Osteoblast (primary cell): ENCODE measurements at places on chromosomes 3 and 15. TPM values are rescaled to one million over a fixed set of nuclear protein-coding genes. Genes with fewer than 3 reads are reported as not detected.

DNA sequence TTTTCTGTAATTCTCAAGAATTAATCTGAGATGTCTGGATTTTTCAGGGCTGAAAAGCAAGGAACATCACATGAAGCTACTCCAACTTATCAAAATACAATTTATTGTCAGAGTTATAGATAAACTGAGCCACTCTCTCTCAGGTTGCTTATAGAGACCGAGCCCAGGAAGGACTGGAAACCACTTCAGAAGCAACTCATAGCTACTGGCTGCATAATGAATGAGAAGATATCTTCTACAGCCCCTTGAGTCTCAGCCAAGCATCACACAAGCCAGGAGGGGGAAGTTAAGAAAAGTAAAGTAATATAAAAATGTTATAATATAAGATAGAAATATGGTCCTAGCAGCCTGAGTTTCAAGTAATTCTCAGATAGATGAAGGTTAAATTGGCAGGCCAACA is 186.0 kb downstream of the TNIK start:
- DNase-seq: no peak

- no peak for DNase-seq
These were observed 102.7 kb upstream of the CHD2 start for GRCh38 chr15:92797168-92798052.

GRCh38 chr3:10198761-10199649 is 34.3 kb downstream of the IRAK2 start:
- DNase-seq: peak; percentile 88

Gene ATP13A5
- not detected in 2 replicates for total RNA-seq

GRCh38 chr15:97501291-97501690 is 459.2 kb upstream of the ARRDC4 start:
- no peak for DNase-seq

GRCh38 chr15:101264911-101265641 is 12.2 kb downstream of the SELENOS start:
- no peak for DNase-seq

- no peak for DNase-seq
These were observed 57.5 kb downstream of the P2RY1 start for GRCh38 chr3:152892446-152892845.

Gene SHF
- total RNA-seq: 3.3 and 4.1 TPM in 2 replicates

Gene CPEB1
- total RNA-seq: 29.2 and 36.6 TPM in 2 replicates

GRCh38 chr3:135106445-135106844 is 311.4 kb downstream of the EPHB1 start:
- DNase-seq: no peak

Gene MME
- total RNA-seq: 102 and 261 TPM in 2 replicates

Gene CHRM5
- under 0.01 TPM in 2 replicates for total RNA-seq

- no peak for DNase-seq
These were observed 30.5 kb upstream of the APH1B start for GRCh38 chr15:63246691-63247469.

DNA sequence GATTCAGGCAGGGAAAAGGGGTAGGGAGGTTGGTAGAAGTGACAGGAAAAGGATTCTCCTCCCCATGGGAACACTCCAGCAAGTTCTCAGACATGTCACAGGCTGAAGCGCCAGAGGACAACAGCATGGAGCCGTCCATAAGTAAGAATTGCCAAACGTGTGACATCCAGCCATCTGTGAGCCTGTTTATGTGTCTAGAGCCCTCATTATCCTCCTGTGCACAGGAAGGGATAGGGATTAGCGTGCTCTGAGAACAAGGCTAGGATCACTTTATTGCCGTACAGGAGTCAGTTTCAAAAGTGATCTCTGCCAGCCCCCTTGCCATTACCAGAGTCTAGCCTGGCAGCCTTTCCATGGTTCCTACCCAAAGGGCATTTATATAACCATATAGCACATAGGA is 549.5 kb downstream of the NTRK3 start:
- no peak for DNase-seq

Gene GRK7
- total RNA-seq: not detected in 2 replicates

Gene FSIP1
- total RNA-seq: 2.1 and 3.6 TPM in 2 replicates

- no peak for DNase-seq
These were observed 447.4 kb downstream of the AGBL1 start for GRCh38 chr15:86526938-86527690.

DNA sequence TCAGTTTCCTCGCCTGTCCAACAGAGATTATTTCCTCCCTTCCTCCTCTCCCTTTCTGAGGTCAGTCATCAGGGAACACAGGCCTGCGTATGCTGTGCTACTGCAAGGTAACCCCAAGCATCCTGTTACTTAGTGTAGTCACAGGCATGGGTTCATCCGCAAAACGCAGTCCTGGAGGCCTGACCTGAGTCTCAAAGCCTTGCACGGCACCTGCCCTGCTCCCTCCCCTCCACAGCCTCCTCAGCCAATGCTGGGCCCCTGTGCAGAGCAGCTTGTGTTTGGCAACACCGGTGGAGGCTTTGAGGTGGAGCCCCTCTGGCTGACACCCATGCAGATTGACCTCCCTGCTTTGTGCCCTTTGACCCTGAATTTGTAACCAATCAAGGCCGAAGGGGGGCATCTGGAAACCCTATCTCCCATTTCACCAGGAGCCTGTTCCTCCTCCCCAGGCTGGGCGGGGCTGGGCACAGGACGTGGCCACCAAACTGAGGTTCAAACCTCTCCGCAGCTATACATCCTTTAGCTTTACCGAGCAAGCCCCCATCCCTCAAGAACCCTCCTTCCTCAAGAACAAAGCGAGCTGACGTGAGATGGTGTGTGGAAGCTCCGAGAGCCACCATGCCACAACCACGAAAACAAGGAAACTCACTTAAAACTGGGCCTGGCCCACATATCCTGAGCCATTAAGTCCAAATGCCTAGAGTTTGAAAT is 21.5 kb downstream of the TKT start:
- peak; percentile 79 for DNase-seq

GRCh38 chr3:158701420-158702065 is 29.1 kb upstream of the LXN start:
- no peak for DNase-seq

DNA sequence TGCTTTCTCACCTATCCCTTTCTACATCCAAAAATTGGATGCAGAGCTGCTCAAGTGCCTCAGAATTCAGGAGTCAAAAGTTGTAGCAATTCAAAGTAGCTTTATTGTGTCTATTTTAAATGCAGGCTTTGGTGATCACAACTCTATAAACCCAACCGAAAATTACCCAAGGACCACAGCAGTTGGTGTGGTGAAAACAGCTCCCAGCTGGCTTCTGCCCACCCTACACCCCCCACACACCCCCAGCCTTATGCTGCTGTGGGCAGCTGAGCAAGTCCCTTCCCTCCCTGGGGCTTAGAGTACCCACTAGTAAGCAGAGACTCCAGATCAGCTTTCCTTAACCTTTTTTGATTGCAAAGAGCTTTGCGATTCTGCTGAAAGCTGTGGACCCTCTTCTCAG is 5.8 kb upstream of the HES1 start:
- DNase-seq: no peak

GRCh38 chr3:40753291-40753770 is 228.6 kb downstream of the ZNF621 start:
- peak; percentile 21 for DNase-seq

Gene CKMT1B
- not detected in 2 replicates for total RNA-seq

Gene SI
- total RNA-seq: not detected in 2 replicates

- peak; percentile 78 for DNase-seq
These were observed 534 bp downstream of the FRMD5 start for GRCh38 chr15:44194323-44195150.

GRCh38 chr3:179967622-179968021 is 69.1 kb downstream of the PEX5L start:
- DNase-seq: no peak
